ENCODE measurements at places on chromosomes 4 and X.

DNA sequence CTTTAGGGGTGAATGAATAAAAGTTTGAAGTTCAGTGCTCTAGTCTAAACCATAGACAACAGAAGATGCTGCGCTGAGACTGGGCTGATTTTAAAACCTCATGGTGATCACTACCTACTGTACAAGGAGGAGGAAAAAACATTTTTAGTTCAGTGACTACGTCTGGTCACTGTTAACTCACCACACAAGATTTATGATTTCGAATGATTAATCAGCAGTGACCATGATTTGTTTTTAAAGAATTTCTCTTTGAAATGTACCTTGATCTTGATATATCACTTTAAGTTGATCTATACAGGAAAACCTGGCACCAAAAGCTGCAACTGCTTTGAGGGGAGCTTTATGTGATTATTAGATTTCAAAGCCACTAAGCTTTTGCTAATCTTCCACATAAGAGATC is 286.3 kb downstream of the PDGFC start:
- no peak for DNase-seq

DNA sequence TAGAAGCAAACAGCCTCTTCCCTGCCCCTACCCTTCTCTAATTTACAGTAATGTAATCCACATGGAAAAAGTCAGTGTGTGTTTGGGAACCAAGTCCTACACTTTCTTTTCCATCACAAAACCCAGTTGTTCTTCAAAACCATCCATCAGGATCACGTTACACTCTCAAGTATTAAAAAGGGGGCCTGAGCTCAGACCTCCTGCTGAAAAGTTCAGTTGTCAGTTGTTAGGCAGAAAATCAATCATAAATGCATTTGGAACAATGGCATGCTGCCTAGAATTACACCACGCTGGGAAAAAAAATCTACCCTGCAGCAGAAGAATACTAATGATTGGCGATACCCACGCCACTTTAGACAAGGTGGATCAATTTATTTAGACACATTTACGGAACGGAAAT is 236.5 kb downstream of the PARM1 start:
- no peak for DNase-seq

GRCh38 chrX:150337536-150337935 is 25.6 kb upstream of the MAMLD1 start:
- DNase-seq = no peak

DNA sequence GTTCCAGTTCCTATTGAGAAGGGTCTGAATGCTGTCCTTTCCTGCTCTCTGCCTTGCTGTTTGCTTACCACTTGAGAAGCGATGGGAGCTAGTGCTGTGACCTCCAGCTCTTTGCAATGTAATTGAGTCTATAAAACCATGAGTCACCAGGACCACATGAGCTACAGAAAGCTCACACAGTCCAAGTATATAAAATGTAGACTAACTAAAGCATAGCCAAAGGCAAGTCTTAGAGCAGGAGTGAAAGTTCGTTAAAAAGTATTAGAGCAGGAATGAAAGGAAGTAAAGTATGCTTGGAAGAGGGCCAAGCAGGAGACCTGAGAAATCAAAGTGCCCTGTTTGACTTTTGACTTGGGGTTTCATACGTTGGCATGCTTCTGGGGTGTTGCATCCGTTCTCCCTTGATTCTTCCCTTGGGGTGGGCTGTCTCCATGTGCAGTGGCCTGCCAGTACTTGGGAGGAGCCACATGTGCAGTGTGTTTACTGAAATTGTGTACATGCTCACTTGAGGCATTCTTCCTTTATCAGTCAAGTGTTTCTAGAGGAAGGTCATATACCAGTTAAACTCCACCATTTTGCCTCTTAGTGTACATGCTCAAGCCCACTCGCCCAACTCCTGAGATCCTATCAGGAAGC is 71.3 kb upstream of the KIT start:
- no peak for DNase-seq

- no peak for DNase-seq
Measured at GRCh38 chr4:11632483-11632882, 203.8 kb upstream of the HS3ST1 start.
